ENCODE measurements at places on chromosomes 12 and 14.

- DNase-seq = no peak
These were observed 177.6 kb downstream of the CALM1 start for GRCh38 chr14:90574188-90575131.

DNA sequence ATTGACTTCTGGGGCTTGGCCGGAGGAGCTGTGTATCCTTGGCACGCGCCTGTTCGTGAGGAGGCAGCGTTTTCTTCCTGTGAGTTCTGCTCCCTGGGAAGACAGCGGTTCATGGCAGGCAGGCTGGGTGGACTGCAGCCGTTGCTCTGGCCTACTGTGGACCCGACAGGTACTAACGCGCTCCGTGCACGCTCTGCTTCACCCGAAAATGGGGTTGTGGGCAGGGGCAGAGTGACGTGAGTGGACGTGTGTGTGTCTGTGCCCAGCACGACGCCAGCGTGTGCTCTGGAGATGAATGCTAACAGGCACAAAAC lies 179.1 kb downstream of the KIF26A start:
- DNase-seq = no peak

- no peak for DNase-seq
These were observed 26.7 kb upstream of the WSCD2 start for GRCh38 chr12:108102363-108102762.

- no peak for DNase-seq
These were observed 50.5 kb downstream of the ANO4 start for GRCh38 chr12:100845095-100845494.

DNA sequence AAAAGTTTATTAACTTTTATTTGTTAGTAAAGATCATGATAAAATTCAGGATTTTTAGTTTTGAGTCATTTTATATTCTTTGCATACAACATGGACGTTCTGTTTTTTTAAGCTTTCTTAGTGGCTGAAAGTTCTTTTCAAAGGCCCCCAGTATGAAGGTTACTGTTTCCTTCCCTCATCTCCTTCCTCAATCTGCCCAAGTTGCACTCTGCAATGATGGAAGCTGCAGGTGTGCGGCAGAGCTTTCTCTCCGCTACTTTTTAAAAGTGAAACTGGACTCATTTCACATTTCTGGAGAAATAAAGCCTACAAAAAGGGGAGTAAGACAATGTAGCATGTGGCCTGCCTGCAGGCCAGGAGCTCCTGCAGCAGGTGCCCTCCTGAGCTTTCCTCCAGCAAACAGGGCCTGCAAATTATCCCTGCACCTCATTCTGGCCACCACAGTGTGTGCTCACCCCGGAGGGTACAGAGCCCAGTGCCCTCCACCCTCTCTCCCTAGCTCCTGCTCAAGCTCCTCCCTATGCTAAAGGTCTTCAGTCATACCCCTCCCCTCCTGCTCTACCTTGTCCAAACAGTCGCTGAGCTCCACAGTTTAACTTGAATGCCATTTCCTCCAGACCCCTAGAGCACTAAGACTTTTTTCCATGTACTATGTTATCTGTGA lies 78.9 kb downstream of the SETD3 start:
- no peak for DNase-seq
